ENCODE measurements at places on chromosomes 3 and 15.

DNA sequence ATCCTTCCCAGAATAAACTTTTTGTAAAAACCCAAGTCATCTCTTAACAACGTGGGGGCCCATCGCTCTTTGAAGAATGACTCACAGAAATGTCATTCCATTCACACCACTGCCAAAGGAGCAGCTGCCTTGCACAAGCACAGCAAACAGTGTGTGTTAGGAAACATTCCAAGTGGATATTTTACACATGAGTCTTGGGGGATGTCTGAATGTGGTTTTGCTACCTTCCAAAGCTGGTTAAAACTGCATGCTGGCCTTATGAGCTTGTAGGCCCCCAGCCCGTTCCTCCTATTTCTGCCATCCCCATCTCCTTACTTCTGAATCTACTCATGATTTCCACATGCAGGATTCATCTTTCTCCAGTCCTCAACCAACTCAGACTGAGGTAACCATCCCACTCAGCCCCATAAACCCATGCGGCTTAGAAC is 130.8 kb downstream of the CPNE4 start:
- DNase-seq: no peak

DNA sequence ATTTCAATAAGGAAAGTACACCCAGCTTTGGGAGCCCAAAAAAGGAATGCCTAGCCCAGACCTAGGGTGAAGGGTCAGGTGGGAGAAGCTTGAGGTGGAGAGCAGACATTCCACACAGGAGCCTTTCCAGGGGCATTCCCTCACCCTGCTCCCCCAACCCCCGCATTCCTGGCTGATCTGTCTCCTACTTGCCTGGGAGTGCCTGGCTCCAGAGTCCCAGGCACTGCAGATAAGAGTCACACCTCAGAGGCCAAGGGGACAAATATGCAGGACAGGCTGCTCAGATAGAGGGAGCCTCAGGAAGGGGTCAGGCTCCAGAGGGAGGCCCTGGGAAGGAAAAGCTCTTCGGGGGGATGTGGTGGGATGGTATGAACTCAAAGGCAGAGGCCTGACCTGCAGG is 20.8 kb upstream of the HCN4 start:
- DNase-seq: no peak

GRCh38 chr15:100221471-100222348 is 120.1 kb downstream of the ADAMTS17 start:
- no peak for DNase-seq

DNA sequence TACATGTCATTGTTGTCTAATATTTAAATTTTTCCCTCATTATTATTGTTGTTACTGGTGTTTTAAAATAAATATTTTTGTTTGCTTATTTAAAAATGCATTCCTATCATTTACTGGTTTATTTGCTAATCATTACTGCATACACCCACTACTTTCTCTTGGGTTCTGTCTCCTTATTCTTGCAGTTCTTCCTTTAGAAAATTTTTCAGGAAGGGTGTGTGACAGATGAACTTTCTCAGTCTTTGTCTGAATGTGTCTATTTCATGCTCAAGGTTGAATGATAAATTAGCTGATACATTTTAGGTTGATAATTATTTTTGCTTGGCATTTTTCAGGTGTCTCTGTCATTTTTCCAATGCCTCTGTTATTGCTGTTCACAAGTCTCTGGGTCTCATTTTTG is 7.4 kb downstream of the AQP9 start:
- no peak for DNase-seq

DNA sequence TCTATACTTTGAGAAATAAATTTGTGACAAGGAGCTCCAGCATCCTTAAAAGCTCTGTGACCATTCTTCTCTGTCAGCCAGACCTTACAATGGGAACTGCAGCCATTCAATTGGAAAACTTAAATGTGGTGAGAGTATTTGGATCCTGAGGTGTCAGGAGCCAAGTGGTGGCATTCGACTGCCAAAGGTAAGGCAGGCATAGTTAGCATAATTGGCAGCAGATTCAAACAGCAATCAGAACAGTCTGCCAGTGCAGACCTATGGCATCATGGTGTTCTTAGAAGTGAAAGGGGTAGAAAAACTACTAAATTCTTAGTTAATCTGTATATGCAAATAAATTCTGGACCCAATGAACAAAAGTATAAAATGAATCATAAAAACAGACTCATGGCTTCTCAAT is 18.2 kb upstream of the FNDC3B start:
- no peak for DNase-seq

GRCh38 chr3:184717399-184717983 is 5.6 kb upstream of the MAGEF1 start:
- DNase-seq: no peak

GRCh38 chr3:60175680-60176079 is 1075.6 kb downstream of the FHIT start:
- no peak for DNase-seq

GRCh38 chr15:79602731-79603130 is 170.6 kb downstream of the MINAR1 start:
- DNase-seq: no peak

- DNase-seq: peak; percentile 58
These were observed 53.2 kb upstream of the SRGAP3 start for GRCh38 chr3:9302425-9303181.

GRCh38 chr3:128867200-128868125 is 12.0 kb upstream of the ACAD9 start:
- DNase-seq: no peak

DNA sequence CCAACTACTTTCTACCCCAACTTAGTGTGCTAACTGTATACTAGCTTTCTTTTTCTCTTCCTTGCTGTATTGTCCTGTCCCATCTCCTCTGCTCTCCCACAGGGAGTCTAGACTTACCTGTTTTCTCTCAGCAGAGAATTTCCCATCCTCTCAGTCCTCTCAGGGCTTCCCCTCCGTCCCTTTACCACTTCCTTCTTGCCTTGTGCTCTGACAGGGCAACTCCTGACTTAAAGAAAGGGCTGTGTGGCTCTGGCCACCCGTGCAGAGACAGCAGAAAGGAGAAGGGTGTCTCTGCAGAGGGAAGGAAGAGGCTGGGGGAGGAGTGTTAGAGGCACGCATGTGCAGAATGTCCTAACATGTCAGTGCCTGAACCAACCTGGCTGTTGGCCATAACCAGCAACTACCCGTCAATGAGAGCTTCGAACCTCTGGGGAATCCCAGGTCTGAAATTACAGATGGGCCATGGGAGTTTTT is at the start of gene GCSAM:
TSS of gene GCSAM (minus strand) at position 274 of the 474 bp plus-strand sequence. CDS start at position 146, 128 bp downstream.
- no peak for DNase-seq

DNA sequence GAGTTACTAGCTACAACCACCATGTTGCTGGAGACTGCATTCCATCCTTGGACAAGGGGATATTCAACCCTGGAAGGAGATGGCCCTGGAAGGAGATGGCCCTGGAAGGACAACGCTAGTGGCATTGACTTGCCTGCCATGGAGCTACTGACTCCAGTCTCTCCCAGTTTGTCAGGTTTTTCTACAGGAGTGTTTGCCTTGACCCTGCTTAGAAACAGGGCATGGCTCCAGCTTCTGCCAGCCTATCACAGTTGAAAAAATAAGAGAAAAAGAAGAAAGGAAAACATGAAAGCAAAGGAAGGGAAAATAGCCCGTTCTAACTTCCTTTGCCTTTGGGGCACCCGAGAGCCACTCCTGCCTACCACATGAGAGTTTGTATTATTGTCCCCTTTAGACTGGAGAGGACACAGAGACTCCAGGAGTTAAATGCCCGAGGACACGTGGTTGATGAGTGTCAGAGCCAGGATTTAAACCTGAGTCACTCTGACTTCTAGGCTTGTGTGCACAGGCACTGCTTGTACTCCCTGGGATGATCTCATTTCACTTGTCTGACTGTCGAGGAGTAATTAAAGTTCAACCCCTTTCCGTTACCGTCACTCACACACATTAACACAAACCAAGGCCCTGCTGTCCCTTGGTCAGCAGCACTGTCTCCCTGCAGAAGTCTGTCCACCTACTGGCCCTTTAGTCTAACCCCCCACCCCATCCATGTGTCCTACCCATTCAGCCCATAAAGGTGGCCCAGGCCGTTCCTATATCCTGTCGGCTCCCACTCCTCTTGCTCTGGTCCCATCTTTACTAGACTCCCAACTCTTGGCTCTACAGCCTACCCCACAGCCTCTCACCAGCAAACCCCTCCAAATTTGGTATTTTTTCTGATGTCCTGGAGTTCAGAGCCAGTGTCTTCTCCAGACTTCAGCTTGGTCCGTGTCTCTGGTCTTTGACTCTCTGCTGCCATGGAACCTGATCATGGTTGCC is 46.1 kb downstream of the C2CD4A start:
- DNase-seq: no peak

DNA sequence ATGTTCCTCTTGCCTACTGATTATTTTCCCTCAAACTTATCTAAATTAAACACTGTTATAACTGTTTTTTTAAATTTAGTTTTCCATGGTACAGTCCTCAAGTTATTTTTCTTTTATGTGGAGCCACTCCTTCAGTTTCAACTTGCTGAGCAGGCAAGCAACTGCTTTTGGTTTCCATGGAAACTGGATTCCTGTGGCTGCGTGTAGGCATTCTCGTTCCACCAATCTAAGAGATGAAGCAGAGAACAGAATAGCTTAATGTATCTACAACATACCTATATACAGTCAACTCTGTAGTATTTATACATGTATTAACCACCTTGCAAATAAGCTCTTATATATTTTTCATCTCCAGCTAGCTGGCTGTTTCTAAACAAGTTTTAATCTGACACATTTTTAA is 25.8 kb upstream of the ANXA2 start:
- no peak for DNase-seq

- DNase-seq: no peak
These were observed 94.1 kb downstream of the VGLL4 start for GRCh38 chr3:11549580-11550140.

DNA sequence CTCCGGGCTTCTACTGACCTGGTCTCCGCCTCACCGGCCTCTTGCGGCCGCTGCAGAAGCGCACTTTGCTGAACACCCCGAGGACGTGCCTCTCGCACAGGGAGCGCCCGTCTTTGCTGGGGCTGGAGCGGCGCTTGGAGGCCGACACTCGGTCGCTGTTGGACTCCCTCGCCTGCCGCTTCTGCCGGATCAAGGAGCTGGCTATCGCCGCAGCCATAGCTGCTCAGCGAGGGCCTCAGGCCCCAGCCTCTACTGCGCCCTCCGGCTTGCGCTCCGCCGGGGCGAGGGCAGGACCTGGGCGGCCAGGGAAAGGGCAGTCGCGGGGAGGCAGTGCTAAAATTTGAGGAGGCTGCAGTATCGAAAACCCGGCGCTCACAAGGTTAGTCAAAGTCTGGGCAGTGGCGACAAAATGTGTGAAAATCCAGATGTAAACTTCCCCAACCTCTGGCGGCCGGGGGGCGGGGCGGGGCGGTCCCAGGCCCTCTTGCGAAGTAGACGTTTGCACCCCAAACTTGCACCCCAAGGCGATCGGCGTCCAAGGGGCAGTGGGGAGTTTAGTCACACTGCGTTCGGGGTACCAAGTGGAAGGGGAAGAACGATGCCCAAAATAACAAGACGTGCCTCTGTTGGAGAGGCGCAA is 319.2 kb downstream of the FGF12 start:
- no peak for DNase-seq

DNA sequence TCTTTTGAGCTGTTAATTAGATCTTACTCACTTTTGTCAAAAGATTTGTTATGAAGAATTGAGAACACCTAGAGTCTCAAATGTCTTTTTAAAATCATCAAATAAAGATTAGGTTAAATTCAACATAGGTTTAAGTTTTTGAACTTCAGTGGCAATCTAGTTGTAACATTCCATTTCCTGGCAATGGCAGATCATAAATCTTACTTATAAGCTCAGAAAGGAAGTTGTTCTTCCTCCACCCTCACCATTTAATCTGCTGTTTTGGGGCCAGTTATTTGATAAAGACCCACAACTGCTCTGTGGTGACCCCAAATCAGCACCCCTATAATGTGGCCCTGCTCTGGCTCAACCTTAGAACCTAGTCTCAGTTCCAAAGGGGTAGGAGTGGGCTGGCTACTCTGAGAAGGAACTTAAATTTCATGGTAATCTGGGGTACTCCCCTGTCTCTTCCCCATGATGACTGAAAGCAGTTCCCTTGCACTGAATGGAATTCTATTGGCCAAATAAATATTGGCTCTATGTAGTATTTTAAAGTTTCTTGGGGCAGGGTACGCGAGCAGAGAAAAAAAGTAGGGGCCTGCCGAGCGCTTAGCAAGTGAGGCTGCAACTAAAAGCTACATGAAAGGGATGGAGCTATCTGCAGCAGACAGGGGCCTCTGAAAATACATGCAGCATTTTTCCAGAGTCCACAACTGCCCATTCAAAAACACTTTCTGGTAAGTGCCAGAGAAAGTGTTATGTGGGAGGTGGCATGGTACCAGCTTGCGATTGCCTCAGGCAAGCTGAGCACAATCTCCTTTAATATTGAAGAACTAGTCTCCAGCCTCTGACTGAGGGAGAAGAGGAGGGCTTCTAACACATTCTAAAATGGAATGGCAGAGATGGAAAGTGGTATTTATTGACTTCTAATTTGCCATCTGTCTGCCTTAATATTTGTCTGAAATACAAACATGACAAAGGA is 103.6 kb upstream of the RASGRP1 start:
- no peak for DNase-seq

DNA sequence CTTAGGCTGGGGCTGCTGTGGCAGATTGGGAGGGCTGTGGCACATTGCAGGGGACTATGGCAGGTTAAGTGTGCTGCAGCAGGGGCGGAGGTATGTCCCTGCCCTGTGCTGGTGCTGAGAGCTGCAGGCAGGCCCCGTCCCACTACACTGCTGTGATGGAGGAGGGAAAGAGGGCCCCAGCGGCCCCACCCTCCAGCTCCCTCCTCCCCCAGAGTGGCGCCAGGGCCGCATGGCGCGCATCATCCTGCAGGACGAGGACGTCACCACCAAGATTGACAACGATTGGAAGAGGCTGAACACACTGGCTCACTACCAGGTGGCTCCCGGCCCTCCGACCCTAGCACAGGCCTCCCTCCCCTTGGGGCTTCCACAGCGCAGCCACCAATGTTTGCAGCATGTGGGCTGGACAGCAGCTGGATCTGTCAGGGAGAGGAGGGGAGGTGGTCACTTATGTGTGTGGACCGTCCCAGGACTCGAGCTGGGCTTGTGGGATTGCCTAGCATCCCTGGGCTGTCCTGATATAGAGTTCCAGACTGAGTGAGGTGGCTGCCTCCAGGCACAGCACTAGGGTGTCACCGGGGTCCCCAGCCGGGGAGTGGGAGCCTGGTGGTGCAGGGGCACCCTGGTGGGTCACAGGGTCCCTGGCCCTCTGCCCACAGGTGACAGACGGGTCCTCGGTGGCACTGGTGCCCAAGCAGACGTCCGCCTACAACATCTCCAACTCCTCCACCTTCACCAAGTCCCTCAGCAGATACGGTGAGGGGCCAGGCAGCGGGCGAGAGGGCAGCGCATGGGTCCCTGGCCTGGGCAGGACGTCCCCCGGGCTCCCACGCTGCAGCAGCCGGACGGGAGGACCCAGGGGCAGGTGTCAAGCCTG is 46.1 kb downstream of the PLXNA1 start:
- DNase-seq: no peak

- DNase-seq: no peak
These were observed 201.9 kb downstream of the TNIK start for GRCh38 chr3:171258316-171258715.
